ENCODE measurements at places on chromosomes 3 and 15.
A peak's percentile ranks its signal among the peaks of the same experiment; 100 is the strongest.

- no peak for DNase-seq
Observed at GRCh38 chr3:80190051-80190450, 422.3 kb upstream of the ROBO1 start.

- no peak for DNase-seq
Observed at GRCh38 chr15:48802257-48802656, 8.6 kb downstream of the CEP152 start.

- DNase-seq: no peak
Observed at GRCh38 chr3:67241084-67241483, 243.0 kb downstream of the KBTBD8 start.

DNA sequence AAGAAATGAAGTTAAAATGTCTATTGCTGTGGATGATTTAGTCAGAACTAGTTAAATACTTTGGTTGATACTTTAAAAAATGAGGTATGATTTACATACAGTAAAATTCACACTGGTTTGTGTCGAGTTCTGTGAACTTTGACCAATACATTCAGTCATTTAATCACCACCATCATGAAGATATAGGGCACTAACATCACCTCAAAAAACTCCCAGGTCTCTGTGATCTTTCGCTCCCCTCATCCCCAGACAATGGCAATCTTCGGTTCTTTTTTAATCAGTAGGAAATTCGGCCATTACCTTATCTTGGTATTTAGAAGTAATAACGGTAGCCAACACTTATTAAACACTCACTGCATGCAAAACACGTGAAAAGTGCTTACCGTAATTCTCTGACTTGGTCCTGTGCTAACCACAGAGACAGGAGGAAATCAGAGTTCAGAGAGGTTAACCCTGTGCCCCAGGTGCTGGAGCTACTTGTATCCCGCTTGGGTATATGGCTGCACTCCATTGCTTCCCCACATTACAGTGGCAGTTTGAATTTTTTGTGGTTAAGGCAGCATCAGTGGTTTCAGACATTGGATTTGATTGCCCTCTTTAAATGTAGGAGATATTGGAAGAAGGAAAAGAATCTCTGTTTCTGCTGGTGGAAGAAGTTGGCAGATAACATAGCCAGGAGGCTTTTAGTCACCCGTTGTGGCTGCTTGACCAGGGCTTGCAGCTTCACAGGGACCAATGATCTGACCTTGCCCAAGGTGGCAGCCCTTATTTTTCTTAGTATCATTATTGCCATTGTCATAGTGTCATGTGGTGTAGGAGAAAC is 4.2 kb downstream of the PLCL2 start:
- no peak for DNase-seq

DNA sequence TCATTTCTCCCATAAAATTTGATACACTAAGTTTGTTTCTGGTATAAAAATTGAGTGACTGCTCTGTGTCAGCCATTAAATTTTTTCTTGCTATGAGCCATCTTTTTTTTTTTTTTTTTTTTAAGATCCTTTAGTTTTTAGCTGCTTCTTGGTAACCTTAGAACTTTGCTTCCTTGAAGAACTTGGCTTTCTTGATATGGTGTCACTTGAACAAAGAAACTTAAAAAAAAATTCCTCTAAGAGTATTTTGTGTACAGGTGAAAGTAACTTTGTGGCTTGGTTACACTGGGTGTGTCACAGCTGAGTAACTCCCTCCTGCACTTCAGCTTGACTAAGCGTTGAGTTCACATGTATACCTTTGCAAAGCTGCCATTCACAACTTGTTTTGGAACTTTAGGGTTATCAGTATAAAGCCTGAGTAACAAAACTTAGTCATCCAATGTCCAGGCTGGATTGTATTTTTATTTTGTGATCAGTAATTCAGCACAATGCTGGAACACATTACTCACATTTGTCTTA is 6.5 kb downstream of the CHD2 start:
- peak; percentile 49 for DNase-seq

DNA sequence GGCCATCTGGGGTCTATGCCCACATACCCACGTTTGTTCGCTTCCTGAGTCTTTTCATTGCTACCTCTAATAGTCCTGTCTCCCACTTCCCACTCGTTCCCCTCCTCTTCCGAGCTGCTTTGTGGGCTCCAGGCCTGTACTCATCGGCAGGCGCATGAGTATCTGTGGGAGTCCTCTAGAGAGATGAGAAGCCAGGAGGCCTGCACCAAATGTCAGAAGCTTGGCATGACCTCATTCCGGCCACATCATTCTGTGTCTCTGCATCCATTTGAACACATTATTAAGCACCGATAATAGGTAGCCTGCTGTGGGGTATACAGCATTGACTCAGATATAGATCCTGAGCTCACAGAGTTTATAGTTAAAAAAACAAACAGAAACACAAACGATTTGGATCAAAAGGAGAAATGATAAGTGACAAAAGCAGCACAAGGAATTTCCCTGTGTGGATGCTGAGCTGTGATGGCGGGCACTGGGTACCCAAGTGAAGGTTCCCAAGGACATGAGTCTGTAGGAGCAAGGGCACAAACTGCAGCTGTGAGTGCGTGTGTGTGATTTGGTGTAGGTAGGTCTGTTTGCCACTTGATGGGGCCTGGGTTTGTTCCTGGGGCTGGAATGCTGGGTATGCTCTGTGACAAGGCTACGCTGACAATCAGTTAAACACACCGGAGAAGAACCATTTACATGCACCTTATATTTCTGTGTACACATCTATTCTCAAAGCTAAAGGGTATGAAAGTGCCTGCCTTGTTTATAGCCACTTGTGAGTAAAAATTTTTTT is 35.9 kb downstream of the NR1I2 start:
- DNase-seq: no peak

GRCh38 chr3:187005827-187006481 is 75.6 kb downstream of the ST6GAL1 start:
- DNase-seq: no peak

- no peak for DNase-seq
Observed at GRCh38 chr3:35974872-35975271, 335.5 kb downstream of the ARPP21 start.

DNA sequence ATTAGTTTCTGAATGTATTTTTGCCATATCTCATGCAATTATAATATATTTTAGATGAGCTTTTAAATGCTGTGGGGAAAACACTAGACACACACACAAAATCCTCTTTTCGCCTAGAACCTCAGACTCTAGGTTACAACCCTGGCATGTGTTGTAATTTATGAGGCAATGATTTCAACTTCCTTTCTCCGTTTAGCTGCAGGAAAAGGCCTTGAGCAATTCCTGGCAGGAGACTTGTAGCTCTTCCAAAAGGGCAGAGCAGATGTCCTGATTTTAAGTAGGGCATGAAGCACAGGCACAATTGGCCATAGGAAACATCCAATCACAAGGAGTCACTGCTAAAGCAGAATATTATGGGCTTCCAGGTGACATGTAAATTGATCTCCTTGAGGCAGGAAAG is 82.0 kb downstream of the GPR156 start:
- no peak for DNase-seq

DNA sequence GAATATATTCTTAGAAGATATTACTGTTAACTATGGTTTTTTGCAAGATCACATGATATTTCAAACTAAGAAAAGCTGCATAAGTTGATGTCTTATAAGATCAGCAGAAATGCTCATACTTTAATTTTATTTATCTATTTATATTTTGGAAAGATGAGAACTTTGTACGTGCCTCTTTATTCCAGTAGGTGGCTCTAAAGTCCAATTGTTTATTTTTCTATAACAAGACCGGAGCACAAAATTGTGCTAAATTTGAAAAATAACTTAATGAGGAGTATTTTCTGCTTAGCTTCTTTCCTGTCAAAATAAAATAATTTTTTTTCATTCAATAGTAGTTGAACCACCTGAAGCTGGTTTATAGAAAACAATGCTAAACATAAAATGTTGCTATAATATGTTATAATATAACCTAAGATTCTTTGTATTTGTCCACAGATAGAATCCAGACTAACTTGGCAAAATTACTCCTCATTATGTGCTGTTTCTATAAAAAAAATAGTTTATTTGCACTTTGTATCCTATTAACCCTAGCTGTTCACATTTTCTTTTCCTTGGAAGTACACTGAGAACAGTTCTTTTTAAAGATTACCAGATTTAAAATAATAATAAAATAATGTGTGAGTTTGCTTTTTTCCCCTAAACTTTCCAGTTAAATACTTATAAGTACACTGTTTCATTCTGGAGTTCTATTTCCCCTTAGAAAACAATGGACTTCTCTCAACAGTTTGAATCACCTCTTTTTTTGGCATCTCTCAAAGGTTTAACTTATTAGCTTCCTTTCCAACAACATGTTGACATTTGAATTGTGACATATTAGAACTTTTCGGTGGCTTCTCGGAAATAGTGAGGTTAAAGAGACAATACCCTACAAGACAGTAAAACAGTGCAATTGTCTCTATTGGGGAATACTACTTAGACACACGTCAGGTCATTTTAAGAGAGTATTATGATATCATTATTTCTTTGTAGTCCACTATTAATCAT is 530.0 kb downstream of the MECOM start:
- DNase-seq: no peak

GRCh38 chr3:57706462-57706861 is 13.6 kb upstream of the DENND6A start:
- DNase-seq: no peak

- DNase-seq: no peak
Observed at GRCh38 chr3:21259896-21260295, 491.1 kb downstream of the ZNF385D start.

DNA sequence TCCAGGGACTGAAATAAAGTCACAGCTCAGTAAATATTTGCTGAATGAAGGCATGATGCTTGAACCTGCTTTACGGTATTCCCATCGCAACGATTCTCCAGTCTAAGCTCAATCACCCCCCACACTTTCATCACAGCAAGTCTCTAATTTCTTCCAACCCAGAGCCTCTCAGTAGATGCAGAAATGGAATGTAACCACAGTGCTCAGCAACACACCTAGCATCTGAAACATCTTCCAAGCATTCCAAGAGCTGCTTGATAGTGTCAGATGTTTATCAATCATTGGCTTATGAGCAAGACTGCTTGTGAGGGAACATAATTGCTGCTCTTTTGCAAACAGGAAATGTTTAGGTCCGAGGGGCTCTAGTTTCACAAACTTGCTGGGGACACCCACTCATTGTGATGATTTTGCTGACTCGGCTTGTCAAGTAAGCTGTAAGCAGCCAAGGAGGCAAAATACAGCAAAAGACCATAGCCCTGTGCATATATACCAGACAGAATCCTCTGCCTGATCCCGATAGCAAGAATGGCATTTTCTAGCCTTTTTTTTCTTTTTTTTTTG is 751.2 kb downstream of the NR2F2 start:
- no peak for DNase-seq

DNA sequence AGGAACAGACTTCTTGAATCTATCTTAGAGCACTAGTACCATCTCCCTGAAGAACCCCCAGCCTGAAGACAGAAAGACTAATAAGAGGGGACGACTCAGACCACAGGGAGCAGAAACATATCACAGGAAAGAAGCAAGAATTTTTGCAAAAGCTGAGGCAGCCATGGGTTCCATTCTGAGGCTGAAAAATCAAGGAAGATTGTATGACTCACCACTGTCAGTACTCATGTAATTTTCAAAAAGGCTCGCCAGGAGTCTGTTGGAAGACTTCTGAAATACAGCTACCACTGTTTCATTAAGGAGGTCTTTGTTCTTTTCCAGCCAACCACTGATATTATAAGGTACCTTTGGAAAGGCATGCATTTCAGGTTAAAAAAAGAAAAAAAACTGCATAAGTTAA is 47.5 kb downstream of the MYH15 start:
- DNase-seq: no peak

DNA sequence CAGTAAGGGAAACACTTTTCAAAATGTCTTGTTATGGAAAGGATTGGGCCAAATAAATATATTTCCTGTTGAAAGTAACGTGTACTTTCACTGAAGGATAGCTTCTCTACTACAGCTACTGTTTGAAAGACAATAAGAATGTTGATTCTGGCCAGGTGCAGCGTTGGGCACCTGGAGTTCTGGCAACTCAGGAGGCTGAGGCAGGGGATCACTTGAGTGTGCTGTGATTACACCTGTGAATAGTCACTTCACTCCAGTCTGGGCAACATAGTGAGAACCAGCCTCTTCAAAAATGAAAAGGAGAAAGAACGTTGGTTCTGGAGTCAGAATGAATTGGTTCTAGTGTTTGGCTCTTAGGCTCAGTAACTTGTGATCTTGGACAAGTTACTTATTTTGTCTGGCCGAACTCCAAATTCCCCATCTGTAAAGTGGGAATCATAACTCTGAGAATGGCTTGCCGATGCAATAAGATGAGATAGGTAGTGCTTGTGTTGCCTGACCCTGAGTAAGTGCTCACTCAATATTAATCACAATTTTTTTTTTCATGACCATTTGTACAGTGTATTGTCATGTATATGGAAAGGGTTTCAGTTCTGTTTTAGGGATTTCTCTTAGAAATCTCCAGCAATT is 310.8 kb downstream of the PTPRG start:
- no peak for DNase-seq

DNA sequence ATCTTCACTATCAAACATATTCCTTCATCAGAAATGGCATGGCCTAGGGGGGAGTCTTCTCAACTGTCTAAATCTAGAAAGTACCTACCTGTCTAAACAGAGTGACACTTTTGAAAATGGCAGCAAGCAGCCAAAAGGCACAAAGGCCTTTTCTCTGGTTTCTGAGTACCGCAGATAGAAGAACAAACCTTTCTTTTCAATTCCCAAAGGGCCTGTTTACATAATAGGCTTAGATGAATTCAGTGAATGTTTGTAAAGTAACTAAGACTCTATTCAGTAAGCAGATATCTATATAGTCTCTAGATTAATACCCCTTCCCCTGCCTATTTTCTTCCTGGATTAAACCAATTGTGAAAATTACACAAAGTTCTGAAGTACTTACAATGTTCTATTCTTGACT is 7.1 kb downstream of the MYEF2 start:
- no peak for DNase-seq

GRCh38 chr3:43869491-43869890 is 178.8 kb downstream of the ABHD5 start:
- DNase-seq: no peak

DNA sequence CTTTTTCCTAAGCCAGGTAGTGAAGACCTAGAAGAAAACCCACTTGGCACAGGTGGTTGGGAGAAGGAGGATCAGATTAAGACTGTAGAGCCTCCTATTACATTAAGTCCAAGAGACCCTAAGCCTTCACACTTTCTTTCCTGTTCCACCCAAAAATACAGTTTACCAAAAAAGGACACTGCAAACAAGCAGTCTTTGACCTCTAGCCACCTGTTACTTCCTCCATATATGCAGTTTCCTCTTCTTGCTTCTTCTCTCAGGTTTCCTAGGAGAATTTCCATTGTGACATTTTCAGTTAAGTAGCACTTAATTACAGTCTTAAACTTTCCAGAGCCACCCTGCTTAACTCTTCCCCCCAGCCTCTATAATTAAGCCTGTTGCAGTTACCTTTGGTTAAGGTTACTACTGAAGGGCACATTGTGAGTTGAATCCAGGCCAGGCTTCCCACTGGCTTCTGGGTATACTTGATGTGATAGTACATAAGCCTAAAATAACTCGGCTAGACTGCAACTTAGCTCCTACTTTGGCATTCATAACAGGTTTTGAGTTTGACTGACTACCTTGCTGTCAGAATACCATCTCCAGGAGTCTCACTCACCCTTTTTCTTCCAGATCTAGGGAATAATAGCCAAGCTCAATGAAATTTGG is 114.2 kb upstream of the UMPS start:
- DNase-seq: no peak

All from stimulated activated CD4-positive, alpha-beta T cell treated with anti-CD3 and anti-CD28 coated beads, Interleukin-15, amount 100 ng/mL, for 48 hours (primary cell).